ENCODE measurements at places on chromosomes 4 and X.
A peak's percentile ranks its signal among the peaks of the same experiment; 100 is the strongest.

DNA sequence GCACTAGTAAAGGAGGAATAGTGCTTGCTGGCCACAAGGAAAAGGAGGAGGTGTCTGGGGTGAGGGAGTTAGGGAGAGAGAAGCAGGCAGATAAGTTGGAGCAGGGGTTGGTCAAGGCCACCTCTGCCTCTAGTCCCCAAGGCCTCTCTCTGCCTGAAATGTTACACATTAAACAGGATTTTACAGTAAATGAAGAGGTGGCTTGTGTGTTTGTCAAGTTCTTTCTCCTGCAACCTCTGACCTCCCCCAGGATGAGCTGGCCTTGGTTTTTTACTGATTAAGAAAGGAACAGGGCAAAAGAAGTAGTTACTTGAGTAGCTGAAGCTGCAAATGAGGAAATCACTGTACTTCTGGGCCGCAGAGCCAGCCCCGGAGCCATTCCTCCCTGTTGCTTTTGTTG is 2.0 kb downstream of the GJB1 start:
- no peak for DNase-seq

GRCh38 chr4:147723326-147723725 is 8.6 kb upstream of the ARHGAP10 start:
- DNase-seq: no peak

GRCh38 chr4:15443371-15444160 is 15.7 kb downstream of the C1QTNF7 start:
- no peak for DNase-seq

- no peak for DNase-seq
Measured at GRCh38 chrX:148618470-148619445, 118.3 kb downstream of the AFF2 start.

DNA sequence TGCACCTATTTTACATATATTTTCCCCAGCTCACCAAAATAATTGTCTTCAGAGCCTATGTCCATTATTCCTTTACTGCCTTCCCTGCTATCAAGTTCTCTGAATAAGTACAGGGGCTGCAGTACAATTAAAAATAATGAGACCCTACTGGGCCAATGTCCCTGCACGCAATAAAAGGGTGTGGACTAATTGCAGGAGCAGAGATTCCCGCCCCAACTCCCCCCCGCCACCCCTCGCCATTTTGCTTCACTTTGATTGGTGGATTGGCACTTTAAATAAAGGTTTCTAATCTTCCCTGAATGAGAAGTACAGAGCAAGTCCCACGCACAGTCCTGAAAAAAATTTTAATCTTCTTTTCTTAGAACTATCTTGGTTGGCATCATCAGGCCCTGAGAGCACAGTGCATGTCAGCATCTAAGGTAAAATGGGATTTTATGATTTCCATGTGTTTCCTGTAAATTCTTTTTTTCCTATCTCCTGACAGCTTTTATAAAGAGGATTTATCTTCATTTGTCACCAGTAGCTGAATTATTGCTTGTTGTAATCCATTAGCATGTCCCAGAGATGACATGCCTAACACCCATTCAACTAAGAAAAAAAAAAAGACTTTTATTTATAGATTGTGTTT is at the start of gene AMBN:
AMBN (plus strand) TSS at position 302 of the 628 bp plus-strand sequence; CDS start at position 405, 103 bp downstream.
- no peak for DNase-seq

DNA sequence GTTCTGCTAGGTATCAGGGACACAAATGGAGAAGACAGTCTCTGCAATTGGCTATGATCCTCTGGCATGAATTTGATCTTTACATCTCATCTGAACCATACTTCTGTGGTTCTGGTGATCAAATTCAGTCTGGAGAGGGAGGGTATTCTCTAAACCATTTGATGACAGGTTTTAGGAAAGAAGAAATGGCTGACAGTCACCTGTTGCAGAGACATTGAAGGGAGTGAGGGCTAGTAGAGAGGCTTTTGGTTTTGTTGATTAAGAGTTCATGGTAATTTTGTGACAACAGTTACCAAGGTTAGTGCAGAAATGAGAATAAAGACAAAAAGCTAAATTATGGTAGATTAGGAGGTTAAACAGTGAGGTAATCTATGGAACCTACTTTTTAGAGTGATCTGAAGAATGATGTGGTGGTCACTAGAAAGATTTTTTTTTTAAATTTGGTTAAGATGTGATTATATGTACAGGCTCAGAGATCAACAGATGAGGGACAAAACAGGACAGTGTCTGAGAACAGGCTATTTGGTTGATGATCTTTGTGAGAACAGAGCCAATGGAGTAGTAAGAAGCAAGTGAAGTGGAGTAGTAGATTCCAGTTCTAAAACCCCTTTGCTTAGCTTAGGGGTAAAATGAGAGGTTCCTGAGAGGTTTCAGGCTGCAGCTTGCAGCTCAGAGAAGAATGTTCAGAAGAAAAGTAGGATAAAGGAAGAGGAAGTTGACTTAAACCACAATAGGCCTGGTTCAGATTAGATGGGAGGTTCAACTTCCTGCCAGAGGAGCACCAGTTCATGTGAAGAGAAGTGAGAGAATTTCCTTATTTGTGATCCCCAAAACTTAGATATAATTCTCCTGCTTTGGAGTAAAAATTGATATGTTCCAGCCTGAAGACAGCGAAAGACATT is 34.7 kb downstream of the VSIG4 start:
- DNase-seq: no peak

- peak; percentile 0 for DNase-seq
Measured at GRCh38 chrX:70664726-70665125, 220.1 kb downstream of the DLG3 start.

- DNase-seq: no peak
Measured at GRCh38 chr4:16661813-16662212, 236.6 kb downstream of the LDB2 start.

- no peak for DNase-seq
Measured at GRCh38 chrX:68647156-68647957, at the start of gene STARD8. TSS of gene STARD8 (plus strand) at chrX:68647666. CDS start at chrX:68647883, 217 bp downstream.

DNA sequence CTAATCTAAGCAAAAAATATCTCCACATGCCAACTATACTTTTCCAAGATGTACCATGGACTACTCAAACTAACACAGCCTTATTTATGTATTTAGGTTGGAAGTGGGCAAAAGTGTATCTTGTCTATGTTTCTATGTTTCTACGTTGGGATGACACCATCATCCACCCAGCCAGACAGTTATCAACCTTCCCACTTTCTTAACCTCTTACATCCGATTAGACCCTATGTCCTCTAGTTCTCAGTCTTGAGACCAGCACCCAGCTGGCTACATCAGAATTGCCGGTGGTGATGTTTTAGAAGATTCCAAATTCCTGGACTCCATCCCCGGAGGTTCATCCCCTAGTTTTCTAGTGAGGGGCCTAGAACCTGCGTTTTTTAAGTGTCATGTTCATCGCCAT is 1.0 kb upstream of the AASDH start:
- DNase-seq: no peak

DNA sequence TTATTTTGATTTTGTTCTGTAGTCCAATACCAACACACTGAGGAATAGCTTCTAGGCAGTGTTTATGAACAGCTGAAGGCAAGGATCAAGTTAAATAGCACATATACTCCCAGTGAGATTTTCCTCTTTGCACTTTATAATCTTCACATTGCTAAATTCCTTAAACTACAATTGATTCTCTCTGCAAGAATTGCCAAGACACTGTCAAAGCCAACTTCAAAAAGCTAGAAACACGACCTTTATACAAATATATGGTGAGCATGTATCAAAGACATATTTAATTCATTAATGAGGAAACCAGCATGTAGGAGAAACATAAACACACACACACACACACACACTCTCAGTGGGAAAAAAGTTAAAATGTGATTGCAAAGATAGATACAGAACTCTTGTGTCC is 86.4 kb upstream of the FAM9C start:
- no peak for DNase-seq

DNA sequence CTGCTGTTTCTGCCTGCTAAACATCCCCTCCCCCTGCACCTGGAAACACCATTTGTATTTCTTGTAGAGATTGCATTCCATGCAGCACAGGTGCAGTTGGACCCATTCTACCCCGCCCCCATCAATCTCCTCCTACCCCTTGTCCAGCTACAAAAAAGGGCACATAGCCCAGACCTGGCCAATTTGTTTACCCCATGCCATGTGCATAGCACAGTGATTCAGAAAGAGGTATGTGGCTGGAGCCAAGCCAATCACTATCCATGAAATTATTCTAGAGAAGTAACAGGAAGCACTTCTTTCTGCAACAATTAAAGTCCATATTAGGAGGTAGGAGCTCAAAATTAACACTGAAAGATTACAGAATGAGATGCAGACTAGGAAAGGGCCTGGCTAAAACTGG is 20.2 kb upstream of the TMEM184C start:
- DNase-seq: peak; percentile 78

- DNase-seq: no peak
Measured at GRCh38 chrX:23668335-23668734, 1.0 kb downstream of the PRDX4 start.

- no peak for DNase-seq
Measured at GRCh38 chr4:148618856-148619255, 176.6 kb upstream of the NR3C2 start.

DNA sequence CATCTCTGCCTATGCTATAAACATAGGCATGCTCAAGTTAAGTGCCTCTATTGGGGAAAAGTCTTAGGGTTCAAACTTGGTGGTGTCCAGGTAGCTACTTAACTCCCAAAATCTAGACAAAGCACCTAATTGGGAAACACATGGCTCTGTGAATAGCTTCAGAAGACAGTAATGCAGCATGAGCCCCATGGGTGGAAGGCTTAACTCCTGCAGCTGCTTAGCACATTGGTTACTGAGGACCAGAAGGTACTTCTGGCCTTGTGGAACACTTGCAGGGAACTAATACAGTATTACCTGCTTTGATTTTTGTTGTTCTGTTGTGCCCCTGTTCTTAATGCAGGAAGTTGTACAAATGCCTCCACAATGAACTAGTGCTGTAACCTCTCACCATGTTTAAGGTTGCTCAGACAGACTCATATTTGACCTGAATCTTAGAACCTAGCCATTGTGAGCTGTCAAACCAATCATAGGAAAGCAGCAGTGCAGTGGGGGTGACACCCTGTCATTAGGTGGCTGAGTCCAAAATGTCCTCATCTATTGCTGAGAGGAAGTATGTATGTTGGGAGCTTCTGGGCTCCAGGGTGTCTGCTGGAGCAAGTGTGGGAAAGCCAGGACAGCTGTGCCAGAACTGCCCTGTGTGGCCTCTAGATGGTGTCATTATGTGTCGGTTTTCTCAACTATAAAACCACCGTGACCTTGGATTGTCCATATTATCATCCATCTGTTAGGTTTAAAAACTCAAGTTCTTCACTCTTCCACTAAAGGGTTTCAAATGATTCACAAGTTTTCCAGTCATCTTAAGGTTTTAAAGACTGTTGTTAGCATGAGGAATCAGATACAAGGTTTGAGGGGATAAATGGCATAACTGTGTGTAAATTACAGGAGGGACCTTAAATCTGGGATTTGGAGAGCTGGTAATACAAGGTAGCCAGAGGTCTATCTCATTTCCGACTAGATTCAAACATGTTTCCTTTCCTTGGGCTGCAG is 69.9 kb upstream of the WDR1 start:
- no peak for DNase-seq

- DNase-seq: no peak
Measured at GRCh38 chr4:154731756-154732155, 12.0 kb upstream of the LRAT start.

DNA sequence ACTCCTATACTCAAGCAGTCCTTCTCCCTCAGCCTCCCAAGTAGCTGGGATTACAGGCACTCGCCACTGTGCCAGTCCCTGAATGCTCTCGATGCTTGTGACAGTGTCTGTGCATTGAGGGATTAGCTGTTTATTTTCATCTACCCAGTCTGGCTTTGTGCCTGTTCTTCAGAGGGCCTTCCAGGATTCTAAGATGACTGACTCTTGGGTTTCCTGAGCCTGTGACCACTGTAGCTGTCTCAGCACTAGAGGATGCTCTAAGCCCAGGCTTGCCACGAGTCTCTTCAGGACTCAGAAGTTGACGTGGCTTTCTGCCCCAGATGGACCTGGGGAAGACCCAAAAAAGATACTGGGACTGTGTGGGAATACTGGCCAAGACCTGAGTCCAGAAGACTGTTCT is 201.4 kb downstream of the ARHGAP10 start:
- DNase-seq: no peak

DNA sequence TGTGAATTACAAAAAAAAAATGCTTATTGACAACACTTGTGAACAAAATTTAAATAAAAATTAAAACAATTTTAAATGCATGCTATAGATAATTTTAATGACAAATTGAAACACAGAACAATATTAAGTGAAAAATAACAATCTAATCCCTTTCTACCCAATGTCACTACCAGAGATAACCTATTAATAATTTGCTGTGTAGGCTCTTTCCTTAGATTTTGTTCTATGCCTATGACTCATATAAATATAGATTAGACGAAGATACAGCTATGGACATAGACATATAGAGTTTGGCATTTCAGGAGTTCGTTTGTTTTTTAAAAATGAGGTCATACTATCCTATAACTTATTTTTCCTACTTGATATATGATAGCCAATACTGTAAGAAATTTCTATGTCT is 18.1 kb downstream of the PLAC8 start:
- DNase-seq: no peak

DNA sequence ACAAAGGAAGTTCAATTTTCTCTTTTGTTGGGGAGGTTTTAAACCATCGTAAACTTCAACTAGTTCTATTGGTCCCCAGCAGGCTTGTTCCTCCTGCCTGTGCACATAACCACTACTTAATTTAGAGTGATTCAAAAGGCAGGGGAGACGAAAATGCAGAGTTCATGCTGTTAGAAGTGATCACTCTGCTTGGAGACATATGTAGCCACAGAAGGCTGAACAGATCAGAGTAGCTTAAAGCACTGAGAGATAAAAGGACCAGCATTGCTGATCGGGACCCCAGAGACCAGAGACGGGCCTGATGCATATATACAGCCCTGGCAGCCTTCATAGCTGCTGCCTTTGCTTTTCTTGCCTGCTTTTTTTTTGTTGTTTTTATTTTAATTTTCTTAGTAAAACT is 662.0 kb upstream of the CPEB2 start:
- DNase-seq: no peak

GRCh38 chrX:19660604-19661255 is 145.4 kb upstream of the MAP3K15 start:
- peak; percentile 51 for DNase-seq

- DNase-seq: no peak
Measured at GRCh38 chrX:77160301-77160700, 286.9 kb upstream of the FGF16 start.

DNA sequence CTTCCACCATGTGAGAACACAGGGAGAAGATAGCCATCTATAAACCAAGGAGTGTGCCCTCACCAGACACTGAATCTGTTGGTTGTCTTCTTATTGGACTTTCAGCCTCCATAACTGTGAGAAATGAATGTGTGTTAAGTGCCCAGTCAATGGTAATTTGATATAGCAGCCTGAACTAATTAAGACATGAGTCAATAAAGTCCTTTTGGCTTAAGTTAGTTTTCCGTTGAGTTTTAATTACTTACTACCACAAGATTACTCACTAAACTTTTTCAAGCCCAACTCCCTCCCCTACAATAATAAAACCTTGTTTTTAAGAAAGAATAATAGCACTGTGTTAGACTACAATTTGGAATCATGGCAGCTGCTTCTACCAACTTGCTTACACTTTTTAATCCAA is 324.2 kb downstream of the PCDH19 start:
- DNase-seq: peak; percentile 37

DNA sequence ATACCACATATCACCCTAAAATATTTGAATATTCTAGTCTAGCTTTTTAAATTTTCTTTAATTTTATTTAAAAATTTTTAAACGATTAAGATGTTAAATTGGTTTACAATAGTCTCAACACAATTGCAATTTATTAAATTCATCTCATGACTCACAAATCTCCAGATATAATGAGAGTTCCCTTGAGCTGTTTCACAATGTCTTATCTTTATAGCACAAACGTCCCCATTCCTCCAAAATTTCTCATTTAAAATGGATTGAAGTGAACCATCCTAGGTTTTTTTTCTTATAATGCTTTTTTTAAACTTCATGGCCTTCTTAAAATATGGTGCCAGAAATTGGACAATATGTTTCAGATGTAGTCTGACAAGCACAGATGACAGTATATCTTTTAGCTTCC is 204.4 kb downstream of the GABRB1 start:
- DNase-seq: no peak

All from fibroblast of skin of left quadriceps (primary cell).